NCI-H187 treated with DMSO at 0.1 percent for 48 hours (cell line): ENCODE measurements at places on chromosomes 3 and 15.

- no peak for DNase-seq
These were observed 8.4 kb upstream of the GSK3B start for GRCh38 chr3:120102674-120103073.

DNA sequence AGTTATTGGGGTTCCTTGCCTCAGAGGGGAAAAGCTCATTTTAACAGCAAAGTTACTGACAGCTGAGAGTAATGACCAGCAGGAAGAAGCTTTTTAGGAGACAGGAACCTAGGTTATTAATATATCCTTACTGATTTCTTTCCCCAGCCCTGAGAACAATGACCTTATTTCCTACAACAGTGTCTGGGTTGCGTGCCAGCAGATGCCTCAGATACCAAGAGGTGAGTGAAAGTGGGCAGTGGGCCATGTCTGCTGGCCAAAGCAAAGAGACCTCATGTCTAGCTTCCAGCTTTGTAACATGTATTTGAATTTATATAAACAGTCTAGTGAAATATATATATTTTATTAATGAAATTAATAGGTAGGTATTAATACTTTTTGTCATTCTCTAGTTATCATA lies 5.0 kb downstream of the CCNDBP1 start:
- DNase-seq, result no peak

DNA sequence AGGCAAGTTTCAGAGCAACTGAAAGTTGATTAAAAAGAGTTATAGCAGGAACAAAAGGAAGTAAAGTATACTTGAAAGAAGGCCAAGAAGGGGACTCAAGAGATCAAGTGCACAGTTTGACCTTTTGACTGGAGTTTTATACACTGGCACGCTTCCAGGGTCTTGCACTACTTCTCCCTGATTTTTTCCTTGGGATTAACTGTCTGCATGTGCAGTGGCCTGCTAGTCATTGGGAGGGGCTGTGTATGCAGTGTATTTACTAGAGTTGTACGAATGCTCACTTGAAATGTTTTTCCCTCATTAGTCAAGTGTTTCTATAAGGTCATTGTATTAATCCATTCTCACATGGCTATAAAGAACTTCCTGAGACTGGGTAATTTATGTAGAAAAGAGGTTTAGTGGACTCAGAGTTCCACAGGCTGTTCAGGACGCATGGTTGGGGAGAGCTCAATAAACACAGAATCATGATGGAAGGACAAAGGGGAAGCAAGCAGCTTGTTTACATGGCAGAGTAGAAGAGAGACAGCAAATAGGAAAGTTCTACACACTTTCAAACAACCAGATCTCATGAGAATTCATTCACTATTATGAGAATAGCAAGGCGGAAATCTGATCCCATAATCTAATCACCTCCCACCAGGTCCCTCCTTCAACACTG lies 571.8 kb downstream of the ZPLD1 start:
- no peak for DNase-seq

GRCh38 chr3:132378-132777 lies 64.2 kb upstream of the CHL1 start:
- DNase-seq, result no peak

DNA sequence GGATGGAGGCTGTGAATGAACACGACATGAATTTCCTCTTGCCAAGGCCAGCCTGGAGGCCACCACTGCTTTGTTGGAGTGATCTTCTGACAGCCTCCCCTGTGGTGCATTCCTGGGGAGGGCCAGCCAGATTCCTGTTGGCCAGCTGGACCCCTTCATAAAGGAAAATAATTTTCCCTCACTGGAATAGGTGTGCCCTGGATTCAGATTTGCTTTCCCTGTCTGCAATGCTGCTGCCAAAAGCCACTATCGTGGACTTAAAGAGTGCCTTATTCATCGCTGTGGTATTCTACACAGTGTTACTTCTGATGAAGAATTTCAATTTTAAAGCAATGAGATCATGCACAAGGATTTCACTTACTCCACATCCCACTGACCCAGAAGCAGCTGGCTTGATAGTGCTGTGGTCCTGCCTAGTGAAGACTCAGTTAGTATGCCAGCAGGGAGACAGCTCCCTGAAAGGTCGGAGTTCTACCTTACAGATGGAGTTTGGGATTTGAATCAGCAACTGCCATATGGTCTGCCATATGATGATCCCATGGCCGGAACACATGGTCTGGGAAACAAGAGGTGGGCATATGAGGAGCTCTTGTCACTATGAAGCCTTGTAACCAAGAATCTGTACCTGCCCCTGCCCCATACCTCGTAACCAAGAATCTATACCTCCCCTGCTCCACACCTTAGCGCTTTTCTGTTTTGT lies 145.2 kb downstream of the KLF13 start:
- no peak for DNase-seq

DNA sequence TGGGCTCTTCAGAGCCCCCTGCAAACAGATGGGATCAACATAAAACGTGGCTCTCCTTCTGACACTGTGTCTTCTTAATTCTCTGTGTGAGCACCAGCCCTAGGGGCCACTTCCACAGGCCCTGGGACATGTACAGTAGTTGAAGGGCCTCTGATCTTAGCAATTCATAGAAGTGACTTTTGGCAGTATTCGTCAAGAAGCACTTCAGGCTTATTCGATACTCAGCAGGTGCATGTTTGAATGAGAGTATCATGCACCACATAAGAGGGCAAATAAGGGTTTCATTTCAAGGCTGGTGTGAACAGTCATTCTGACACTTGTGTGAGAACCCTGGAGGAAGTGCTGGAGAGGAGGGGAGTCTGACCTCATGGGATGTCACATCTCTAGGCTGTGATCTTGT lies 113.9 kb downstream of the GABRG3 start:
- DNase-seq, result peak; percentile 41

DNA sequence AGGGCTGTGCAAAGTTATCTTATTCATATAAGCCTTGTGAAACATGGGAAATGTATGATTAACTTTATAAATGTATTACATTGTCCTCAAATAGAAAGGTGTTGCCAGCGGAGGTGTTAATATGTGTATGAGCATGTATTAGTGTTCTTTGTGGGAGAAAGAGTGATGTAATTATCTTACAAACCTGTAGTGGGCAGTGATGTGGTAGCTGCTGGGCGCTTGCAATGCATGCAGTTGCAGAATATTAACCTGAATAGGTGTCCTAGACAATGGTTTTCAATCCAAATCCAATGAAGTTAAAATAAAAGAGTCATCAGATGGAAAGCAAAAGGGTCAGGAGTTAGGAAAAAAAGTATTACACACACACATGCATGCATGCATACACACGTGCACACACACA lies 881.3 kb upstream of the CADM2 start:
- no peak for DNase-seq

DNA sequence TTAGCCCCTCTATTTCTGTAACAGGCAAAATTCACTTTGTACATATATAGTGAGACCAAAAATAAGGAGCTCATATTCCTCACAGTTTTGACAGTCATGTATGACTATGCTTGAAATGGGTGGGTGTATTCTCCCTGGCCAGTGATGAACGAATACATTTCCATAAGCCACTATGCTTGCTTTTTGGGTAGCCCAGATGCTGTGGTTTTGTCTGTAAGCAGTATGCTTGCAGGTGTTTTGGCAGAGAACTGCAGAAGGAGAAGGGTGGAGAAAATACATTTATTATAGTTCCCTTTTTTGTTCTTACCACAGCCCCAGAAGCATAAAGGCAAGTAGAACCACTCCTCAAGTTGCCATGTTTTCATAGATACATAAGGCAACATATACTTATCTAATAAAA lies 131.2 kb downstream of the RBMS3 start:
- DNase-seq, result no peak

GRCh38 chr3:127171320-127171719 lies 21.6 kb upstream of the PRR23E start:
- DNase-seq, result no peak

DNA sequence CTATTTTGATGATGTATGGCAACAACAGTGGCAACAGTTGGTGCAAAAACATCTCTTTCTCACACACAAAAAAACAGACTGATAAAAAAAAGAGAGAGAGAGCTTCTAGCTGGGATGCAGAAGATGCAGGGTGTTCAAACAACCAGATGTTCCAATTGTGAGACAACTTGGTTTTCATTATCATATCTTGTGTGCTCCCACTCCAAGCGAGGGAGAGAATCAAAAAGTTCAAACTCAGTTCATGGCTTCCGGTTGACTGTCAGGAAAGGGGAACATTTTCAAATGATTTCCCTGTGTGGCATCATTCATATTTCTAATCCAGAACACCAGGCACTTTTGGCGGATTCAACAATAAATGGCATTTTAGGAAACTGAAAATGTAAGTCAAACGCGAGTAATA lies 72.1 kb downstream of the RSL24D1 start:
- no peak for DNase-seq

- DNase-seq, result no peak
These were observed 62.4 kb upstream of the PCSK6 start for GRCh38 chr15:101551696-101552591.

DNA sequence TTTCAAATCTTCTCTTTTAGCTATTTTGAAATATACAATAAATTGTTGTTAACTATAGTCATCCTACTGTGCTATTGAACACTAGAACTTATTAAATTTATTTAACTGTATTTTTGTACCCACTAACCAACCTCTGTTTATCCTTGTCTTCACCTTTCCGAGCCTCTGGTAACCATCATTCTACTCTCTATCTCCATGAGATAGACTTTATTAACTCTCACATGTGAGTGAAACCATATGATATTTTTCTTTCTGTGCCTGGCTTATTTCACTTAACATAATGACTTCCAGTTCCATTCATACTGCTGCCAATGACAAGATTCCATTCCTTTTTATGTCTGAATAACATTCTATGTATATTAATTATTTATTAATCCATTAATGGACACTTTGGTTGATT lies 15.8 kb upstream of the SLC15A2 start:
- no peak for DNase-seq

DNA sequence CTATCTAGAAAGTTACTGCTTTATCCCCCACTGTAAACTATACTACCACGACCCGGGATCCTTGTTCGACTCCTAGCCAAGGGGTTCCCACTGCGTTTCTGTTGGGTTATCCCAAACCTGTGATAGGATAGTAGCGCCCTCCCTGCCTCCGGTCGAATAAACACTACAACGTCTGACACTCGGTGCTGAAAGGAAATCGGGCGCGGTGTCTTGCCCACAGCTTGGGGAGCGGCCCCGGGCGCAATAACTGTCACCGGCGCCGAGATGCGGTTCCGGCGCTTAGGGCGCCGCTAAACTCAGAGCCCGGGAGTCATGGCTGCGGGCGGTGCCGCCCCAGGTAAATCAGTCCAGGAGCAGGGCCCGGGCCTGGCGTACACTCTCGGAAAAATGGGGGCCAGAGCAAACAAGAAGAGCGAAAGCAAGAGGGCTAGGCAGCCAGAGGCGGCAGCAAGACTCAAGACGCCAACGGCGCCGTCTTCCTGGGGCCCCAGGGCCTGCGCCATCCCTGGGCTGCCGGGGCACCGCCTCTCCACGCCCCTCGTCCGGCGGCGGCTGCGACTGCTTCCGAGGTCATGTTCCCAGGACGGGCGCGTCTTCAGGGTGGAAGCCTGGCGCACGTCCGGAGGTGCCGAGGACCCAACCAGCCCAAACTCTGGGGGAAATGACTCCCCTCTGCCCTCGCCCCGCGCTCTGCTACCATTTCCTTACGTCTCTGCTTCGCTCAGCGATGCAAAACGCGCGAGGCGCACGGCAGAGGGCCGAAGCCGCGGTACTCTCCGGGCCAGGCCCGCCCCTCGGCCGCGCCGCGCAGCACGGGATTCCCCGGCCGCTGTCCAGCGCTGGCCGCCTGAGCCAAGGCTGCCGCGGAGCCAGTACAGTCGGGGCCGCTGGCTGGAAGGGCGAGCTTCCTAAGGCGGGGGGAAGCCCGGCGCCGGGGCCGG lies at the start of gene DUT:
DUT (plus strand) TSS at position 575 of the 941 bp plus-strand sequence; CDS start at position 662, 87 bp downstream.
- DNase-seq, result no peak

DNA sequence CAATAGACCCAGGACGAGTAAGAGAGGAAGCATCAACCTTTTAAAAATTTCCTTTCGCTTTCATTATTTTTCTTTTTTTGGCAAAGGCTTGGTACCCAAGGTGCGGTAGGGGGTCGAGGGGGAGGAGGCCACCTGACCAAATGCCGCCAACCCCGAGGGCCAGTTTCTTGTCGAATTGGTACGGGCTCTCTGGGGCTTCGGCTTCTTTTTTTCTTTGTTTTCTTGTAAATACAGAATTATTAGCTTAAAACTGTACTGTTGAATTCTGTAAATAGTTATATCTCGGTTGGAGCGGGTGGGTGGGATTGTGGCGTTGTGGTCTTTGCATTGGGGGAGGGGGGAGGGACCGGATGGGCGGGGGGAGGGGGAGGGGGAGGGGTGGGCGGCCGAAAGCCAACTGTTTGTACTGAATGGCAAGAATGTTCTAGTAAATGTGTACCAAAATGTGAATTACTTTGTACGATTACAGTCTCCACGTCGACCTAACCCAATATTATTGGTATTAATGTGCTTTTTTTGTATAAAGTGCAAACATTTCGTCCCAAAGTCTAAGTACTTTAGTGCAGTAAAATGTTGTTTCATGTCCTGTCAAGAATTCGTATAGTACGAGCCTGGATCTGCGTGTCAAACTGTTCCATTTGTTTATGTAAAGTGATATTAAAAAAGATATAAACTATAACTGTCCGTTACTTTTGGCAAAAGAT lies 4.7 kb downstream of the ZIC1 start:
- no peak for DNase-seq

- no peak for DNase-seq
These were observed 230.0 kb downstream of the ADAMTS9 start for GRCh38 chr3:64457811-64458210.

DNA sequence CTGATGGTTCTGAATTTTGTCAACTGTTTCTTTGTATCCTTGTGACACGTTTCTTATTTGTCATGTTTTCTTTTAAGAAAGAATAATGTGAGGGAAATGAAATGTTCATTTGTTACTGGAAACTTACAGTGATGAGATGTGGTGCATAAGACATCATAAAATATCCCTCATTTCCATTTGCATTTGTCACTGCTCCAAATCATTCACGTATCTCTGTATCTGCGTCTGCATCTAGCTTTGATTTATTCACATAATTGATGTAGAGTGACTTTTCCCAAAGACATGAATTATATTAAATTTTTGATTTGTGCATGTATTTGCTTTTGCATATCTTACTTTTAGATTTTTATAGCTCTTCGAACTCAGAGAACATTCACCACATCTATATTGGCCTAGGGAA lies 66.8 kb downstream of the CHL1 start:
- no peak for DNase-seq

GRCh38 chr3:10449436-10449835 lies 56.0 kb downstream of the ATP2B2 start:
- no peak for DNase-seq

DNA sequence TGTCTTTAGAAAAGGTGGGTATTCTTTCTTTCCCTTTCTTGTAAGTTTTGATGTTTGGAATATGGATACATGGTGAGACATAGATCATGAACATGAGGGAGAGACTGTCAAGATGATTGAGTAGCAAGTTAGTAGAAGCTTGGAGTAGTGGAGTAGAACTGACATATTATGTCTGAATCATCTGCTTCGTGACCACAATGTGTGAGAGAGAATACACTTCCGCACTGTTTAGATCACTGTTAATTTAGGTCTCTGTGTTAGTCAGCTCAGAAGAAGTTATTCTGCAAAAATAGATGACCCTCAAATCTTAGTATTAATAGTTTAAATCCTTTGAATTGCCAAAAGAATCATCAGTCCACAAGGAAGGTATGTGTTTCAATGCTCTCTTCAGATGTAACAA lies 151.0 kb downstream of the OXSM start:
- DNase-seq, result no peak
